ENCODE measurements at places on chromosomes 16 and 17.

- DNase-seq: no peak
Measured at GRCh38 chr17:17253406-17253805, 16.4 kb upstream of the FLCN start.

DNA sequence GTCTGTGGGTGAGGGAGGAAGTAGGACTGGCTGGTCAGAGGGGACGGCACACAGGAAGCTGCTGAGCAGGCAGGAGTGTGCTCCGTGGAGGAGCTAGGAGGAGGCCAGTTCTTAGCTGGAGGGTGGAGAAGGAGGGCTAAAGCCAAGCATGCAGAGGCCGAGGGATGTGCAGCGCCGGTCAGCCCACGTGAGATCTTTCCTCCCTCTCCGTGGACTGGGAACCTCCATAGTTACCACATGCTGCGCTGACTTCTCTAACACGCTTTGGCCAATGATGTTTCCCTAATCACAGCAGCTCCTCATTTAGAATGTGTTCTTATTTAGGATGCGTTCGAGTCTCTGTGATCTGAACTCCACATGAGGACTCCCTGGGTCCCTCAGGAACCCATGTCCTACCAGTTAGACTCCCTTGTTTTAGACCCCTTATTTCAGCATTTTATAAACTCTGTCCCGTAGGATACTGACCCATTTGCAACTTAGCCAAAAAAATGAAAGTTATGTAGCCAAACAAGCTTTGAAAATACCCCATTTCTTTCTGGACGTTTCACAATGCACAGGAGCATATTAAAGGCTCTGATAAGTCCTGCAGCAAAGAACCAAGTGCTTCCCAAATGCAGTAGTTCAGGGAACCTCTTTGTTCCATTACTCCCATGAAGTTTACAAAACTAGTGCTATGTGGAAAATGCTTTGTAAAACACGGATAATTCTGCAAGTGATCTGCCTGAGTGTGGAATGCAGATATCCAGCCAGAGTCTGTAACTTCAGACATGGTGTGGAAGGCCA is 51.4 kb downstream of the IRF8 start:
- DNase-seq: no peak

DNA sequence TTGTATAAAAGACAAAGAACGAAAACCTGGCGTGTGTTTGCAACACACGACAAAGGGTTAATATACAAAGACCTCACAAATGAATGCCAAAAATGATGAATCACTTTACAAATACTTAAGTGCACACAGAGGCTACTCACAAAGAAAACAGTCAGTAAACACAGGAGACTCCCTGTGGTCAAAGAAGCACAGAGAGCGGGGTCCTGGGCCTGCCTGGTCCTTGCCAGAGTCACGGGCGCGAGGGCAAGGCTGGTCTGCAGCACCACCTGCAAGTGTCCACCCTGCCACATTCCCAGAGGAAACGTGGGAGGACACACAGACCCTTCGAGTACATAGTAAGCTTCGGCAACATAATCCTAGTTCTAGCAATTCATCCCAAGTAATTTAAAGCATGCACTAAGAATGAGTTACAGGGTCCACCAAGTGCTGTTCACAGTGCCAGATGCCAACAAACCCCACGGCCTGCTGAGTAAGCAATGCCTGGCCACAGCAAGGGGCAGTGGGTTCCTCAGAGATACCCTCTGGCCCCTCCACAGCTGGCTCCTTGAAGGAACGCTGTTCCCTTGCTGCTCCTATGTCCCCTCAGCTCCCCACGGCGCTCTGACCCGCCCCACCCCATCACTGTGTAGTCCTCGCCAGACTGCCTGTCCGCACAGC is 24.6 kb upstream of the FAAP100 start:
- DNase-seq: peak; percentile 85

DNA sequence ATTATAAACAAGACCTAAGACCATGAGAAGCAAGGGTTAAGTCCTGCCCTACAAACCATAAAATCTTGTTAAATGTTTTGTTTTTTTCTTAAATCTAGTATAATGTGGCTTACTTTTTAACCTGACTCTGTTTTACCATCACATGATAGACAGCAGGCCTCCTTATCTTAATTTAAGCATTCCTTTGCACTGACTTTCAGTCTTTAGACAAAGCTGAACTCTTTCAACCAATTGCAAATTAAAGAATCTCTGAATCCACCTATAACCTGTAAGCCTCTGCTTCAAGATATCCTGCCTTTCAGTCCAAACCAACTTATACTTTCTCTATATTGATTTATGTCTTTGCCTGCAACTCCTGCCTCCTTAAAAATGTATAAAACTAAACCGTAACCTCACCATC is 478.5 kb downstream of the GRIN2A start:
- no peak for DNase-seq

DNA sequence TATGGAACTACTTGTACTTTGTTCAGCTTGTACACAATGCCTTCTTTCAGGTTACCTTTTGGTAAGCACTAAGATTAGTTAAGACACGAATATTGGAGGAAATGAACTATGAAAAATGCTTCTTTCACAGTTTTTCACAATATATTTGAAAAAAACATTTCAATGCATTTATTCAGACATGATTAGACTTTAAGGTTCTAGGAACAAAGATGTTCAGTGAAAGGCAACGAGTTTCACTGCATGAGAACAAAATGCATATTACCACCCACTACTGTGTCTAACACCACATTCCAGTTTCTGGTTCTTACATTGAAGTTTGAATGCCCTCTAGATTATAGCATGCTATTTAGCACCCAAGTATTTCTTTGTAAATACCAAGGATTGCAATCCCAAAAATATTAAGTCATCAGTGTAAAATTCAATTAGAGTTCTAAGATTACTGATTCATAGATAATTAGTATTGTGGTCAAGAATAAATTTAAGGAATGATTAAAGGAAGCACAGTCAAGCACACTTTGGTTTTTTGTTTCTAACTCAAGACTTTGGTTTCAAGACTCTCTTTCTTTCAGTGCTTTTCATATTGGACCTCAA is 261.7 kb downstream of the CEP112 start:
- peak; percentile 83 for DNase-seq

GRCh38 chr17:45847101-45847500 is 2.4 kb downstream of the SPPL2C start:
- DNase-seq: no peak

DNA sequence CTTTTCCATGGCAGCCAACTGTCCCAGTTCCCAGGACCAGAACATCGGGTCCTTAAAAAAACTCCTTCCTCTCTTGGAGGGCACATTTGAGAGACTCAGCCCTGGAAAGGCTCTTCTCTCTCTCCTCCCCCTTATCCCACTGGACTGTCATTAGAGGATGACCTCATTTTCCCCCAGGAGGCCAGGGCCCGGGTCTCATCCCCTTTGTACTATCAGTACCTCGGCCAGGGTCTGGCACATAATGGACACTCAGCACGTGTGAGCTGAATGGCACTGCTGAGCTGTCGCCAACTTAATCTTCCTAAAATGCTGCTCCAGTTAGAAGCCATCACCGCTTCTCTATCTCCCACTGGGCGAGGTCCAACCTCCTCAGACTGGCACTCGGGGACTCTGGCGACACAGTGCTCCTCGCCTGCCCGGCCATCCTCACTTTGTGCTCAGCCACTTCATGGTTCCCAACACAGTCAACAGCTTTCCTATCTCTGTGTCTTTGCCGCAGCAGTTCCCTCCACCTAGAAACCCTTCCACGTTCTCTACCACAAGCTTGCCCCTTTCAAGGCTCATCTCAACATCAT is 3.6 kb upstream of the RHBDL3 start:
- DNase-seq: no peak

GRCh38 chr17:77470800-77471733 is 330.3 kb downstream of the SEC14L1 start:
- peak; percentile 91 for DNase-seq

DNA sequence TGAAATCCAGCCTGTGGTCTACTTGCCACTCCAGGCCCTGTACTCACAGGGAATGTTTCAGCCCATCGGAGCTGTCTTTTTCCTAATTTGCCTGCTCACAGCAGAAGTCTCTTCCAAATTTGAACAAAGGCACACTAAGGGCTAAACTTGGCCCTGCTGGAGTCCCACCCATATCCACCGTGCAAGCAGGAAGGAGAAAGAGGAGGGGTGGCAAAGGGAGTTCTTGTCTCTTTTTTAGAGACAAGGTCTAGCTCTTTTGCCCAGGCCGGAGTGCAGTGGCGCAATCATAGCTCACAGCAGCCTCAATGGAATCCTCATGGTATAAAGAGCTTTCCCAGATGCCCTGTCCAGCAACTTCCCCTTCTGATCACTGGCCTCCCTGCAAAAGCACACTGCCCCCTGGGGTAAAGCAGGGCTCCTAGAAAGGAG is 2.7 kb upstream of the PRM1 start:
- DNase-seq: no peak

- peak; percentile 65 for DNase-seq
Measured at GRCh38 chr16:88383401-88384221, 852 bp downstream of the ZNF469 start.

- peak; percentile 39 for DNase-seq
Measured at GRCh38 chr16:11546608-11547061, 40.1 kb downstream of the LITAF start.

DNA sequence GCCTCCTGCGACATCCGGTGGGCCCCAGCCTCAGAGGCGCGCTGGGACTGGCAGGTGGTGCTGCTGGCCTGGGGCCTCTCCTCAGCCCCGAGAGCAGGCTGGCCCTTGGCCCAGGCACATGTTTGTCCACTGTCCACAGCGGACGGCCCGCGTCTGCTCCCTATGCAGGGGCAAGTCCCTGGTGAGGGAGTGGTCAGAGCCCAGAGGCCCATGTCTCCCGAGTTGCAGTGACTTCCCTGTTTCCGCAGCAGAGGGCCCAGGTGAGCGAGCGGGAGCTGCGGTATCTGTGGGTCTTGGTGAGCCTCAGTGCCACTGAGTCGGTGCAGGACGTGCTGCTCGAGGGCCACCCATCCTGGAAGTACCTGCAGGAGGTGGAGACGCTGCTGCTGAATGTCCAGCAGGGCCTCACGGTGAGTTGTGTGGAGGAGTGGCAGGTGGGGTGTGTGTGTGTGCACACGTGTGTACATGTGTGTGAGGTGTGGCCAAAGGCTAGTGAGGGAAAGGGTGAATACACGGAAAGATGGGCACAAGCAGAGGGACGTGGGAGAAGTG is 10.4 kb downstream of the IL34 start:
- DNase-seq: no peak

GRCh38 chr17:70597774-70598173 is 428.4 kb downstream of the KCNJ2 start:
- no peak for DNase-seq

DNA sequence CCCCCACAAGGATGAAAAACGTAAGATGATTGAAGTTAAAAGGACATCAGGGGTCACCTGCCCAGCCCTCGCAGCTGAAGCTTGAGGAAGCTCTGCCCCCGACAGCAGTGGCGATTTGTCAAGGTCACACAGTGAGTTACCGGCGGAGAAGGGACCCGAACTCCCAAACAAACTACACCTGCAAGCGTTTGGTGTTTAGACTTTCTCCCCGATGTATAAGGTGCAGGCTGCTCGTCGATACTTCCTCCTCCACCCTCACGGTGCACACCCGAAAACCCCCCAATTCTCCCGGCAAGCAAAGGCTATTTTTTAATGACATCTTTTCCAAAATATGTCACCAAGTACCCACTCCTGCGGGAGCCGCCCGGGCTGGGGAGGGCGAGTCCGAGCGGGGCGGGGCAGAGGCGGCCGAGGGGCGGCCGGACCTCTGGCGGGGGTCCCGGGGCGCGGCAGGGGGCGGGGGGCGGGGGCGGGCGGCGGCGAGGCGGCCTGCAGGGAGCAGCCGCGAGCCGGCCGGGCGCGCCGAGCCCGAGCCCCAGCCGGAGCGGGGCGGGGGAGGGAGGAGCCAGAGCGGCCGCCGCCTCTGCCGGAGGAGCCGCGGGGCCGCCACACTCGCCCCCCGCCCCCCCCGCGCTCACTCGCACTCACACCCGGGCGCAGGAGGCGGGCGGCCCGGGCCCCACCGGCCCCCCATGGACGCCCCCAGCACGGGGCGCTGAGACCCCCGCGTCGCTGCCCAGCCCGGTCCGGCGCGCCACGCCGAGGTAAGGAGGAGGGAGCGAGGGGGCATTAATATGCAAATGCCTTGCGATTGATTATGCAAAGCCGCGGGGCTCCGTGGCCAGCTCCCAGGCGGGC is at the start of gene THRA:
TSS of gene THRA (plus strand) at position 637 of the 858 bp plus-strand sequence. CDS start 11,524 bp downstream, outside the sequence.
- peak; percentile 64 for DNase-seq

- DNase-seq: no peak
Measured at GRCh38 chr16:3569851-3570250, 7.4 kb downstream of the NLRC3 start.

GRCh38 chr17:72940496-72940895 is 152.0 kb downstream of the SLC39A11 start:
- DNase-seq: no peak

DNA sequence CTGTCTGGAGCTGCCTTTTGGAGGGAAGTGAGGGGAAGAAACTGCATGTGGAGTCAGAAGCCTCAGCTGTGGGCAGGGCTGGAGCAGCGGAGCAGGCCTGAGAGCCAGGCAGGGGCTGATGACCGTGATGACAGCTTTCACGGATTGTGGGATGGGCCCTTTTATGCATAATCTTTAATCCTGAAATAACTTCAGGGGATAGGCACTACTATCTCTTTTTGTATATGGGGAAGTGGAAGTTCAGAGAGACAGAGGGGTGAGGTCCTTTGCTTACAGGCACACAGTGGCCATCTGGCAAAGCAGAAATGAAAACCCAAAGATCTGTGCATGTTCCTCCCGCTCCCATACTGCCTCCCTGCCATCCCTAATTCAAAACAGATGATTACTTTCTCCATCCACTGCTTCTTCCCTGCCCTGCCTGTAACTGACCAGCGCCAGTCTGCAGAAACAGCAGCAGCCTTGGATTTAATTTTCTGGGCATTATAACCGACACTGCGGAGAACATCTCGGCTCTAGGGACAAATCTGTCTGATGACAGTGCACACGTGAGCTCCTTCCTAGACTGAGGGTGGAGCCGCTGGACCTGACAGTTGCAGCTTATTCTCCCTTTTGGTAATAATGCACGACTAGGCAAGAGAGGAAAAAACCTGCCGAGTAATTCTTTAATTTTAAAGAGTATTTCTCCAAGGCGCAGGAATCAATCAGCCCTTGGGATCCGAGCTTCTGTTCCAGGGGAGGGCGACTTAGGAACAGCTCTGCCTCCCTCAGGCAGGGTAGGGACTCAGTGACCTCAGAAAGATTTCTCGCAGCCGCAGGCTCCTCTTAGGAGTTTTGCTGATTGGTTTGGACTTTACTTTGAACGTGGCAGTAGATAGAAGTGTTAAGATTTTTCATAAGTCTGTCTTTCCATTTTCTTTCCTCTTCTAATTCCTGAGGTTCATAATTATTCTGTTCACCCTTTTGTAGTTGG is 95.4 kb downstream of the UTP18 start:
- DNase-seq: peak; percentile 26

- peak; percentile 57 for DNase-seq
Measured at GRCh38 chr17:8997994-8998628, 23.2 kb upstream of the NTN1 start.

- no peak for DNase-seq
Measured at GRCh38 chr17:61986898-61987297, 59.1 kb upstream of the INTS2 start.
